Spinal cord (tissue), 10 donors: ENCODE measurements at places on chromosomes 2 and 18.

- no peak overlapping the region for H3K27ac ChIP-seq
- peaks cover 27% of the 10 kb centered on the region for H3K4me1 ChIP-seq
- no peak overlapping the region for H3K4me3 ChIP-seq
These were observed 47.4 kb upstream of the SLC1A4 start for GRCh38 chr2:64941801-64942200.

GRCh38 chr18:75264926-75265597, 54.5 kb downstream of the TSHZ1 start:
- H3K27ac ChIP-seq, result peak overlapping the region; percentile 4
- DNase-seq, result no peak
- peaks cover 25% of the 10 kb centered on the region for H3K4me1 ChIP-seq
- H3K27me3 ChIP-seq, result no peaks in the 10 kb centered on the region

- H3K4me1 ChIP-seq, result no peaks in the 10 kb centered on the region
- no peaks in the 10 kb centered on the region for H3K27me3 ChIP-seq
- no peak overlapping the region for H3K4me3 ChIP-seq
- no peak overlapping the region for H3K27ac ChIP-seq
These were observed 28.9 kb downstream of the MALT1 start for GRCh38 chr18:58700209-58700608.

GRCh38 chr2:99445065-99445464, 44.8 kb downstream of the REV1 start:
- H3K27ac ChIP-seq, result no peak overlapping the region
- peaks cover 15% of the 10 kb centered on the region for H3K36me3 ChIP-seq
- no peaks in the 10 kb centered on the region for H3K27me3 ChIP-seq
- no peak overlapping the region for H3K4me3 ChIP-seq
- no peaks in the 10 kb centered on the region for H3K4me1 ChIP-seq

DNA sequence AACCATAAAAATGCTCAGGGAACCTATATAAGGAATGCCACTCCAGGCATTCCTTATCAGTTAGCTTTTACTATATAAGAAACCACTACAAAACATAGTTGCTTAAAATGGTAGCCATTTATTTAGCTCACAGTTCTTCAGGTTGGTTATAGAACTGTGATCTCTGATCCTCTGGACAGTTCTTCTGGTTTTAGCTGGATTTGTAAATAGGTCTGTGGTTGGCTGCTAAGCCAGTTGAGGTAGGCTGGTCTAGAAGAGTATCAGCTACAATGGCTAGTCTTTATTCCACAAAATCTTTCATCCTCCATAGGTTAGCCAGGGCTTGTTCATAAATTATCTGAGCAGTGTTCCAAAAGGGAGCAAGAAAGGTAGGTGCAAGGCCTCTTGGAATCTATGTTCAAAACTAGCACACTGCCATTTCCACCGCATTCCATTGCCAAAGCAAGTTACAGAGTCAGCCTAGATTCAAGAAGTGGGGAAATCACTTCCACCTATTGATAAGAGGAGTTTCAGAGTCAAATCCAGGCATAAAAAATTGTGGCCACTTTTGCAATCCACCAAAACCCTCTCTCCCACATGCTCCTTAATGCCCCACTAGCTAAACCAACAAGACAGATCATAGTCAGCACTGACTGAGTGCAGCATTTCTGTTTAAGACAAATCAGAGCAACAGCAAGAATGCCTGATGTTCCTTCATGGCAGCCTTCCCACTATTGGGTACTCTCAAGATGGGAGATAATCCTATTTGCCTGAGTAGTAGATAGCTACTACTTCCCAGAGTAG, 146.4 kb downstream of the IRS1 start:
- no peak overlapping the region for H3K27ac ChIP-seq
- no peaks in the 10 kb centered on the region for H3K36me3 ChIP-seq
- H3K4me1 ChIP-seq, result peaks cover 13% of the 10 kb centered on the region
- no peak overlapping the region for H3K4me3 ChIP-seq

GRCh38 chr2:150487537-150488429, at the start of gene RND3:
Gene RND3, minus strand, starts transcription at chr2:150487667. Its CDS starts 250 bp downstream, at chr2:150487417.
- peak within 1 kb of the TSS; percentile 88 for H3K4me3 ChIP-seq
- peak within 1 kb of the TSS; percentile 92 for H3K27ac ChIP-seq
- no peaks in the 10 kb centered on the region for H3K36me3 ChIP-seq
- H3K4me1 ChIP-seq, result peaks cover 23% of the 10 kb centered on the region

DNA sequence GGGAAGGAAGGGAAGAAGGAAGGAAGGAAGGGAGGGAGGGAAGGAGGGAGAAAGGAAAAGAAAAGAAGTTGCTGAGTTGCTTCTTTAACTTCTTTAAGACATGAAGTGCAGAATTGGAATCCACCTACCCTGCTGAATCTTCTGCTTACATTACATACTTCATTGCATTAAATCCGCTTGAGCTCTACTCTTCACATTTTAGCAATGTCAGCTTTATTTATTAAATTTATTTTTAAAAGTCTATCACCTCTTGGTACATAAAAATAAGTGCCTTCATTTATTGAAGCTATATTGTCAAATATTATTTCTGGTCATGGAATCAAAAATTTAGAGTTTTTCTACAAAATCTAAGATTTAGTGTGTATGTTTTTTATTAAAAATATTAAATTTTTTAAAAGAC, 284.6 kb downstream of the CCDC102B start:
- H3K4me3 ChIP-seq, result no peak overlapping the region
- H3K27ac ChIP-seq, result no peak overlapping the region
- DNase-seq, result no peak
- no peaks in the 10 kb centered on the region for H3K4me1 ChIP-seq
- no peaks in the 10 kb centered on the region for H3K36me3 ChIP-seq

DNA sequence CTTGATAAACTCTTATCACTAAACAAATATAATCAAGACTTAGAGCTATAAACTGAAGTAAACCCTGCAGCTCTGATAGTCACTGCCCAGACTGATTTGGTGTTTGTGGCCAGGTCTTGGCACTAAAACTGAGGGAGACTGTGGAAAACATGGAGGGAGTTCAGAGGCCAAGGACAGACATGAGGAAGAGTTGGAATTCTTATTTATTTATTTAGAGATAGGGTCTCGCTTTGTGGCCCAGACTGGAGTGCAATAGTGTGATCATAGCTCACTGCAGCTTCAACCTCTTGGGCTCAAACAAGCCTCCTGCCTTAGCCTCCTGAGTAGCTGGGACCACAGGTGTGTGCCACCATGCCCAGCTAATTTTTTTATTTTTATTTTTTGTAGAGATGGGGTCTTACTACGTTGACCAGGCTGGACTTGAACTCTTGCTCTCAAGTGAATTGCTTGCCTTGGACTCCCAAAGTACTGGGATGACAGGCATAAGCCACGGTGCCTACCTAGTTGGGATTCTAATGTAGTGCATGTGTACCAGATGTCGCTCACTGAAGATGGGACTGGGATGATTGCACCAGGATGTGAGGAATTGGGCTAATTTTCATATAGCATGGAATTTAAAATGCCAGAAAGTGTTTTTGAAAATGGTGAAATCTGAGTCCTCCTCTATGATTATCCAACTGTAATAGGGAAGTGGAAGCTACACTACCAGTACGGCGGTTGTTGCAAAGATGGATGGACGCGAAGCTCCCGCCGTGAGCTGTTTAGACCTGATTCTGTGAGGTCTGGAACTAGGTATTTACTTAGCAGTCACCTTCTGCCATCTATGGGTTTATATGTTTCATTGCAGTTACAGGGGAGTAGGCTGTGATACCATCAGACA, 52.7 kb upstream of the CTLA4 start:
- no peaks in the 10 kb centered on the region for H3K4me1 ChIP-seq
- H3K27me3 ChIP-seq, result no peaks in the 10 kb centered on the region
- H3K27ac ChIP-seq, result no peak overlapping the region
- no peak overlapping the region for H3K4me3 ChIP-seq
- H3K36me3 ChIP-seq, result no peaks in the 10 kb centered on the region

DNA sequence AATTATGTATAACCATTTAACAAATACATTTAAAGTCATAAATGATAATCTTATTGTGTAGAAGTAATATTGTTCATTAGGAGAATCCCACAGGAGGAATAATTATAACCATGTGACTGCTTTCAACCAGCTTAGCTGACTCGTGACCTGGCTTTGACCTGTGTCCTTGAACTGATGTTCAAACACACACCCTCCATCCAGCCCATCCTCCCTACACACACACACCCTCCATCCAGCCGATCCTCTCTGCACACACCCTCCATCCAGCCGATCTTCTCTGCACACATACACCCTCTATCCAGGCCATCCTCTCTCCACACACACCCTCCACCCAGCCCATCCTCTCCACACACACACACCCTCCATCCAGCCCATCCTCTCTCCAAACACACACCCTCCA, 83.5 kb downstream of the EIPR1 start:
- no peaks in the 10 kb centered on the region for H3K27me3 ChIP-seq
- H3K36me3 ChIP-seq, result peaks cover 6% of the 10 kb centered on the region
- DNase-seq, result no peak
- no peak overlapping the region for H3K4me3 ChIP-seq
- peaks cover 30% of the 10 kb centered on the region for H3K4me1 ChIP-seq
- no peak overlapping the region for H3K27ac ChIP-seq

GRCh38 chr18:40676668-40677067, 1278.4 kb upstream of the PIK3C3 start:
- no peak overlapping the region for H3K4me3 ChIP-seq
- no peak for DNase-seq
- no peaks in the 10 kb centered on the region for H3K4me1 ChIP-seq
- H3K27me3 ChIP-seq, result no peaks in the 10 kb centered on the region

DNA sequence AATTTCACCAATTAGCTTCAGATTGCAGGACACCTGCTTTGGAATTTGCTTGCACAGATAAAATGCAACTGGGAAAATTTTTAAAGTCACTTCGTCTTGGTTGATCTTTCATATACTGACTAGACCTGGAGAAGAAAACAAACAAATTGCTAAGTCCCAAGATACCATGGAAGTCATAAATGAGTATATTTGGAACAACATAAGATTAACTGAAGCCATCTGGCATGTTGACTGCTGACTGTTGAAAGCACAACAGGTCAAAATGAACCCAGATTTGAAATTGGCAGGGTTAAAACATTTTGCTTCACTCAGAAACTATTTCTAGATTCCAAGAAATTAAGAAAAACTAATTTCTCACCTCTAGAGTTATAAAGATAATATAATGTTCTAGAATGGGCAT, 470.7 kb downstream of the LPIN1 start:
- no peak overlapping the region for H3K27ac ChIP-seq
- DNase-seq, result no peak
- no peaks in the 10 kb centered on the region for H3K36me3 ChIP-seq
- no peaks in the 10 kb centered on the region for H3K4me1 ChIP-seq
- H3K4me3 ChIP-seq, result no peak overlapping the region
- no peaks in the 10 kb centered on the region for H3K27me3 ChIP-seq

- H3K4me1 ChIP-seq, result peaks cover 42% of the 10 kb centered on the region
- peak overlapping the region; percentile 96 for H3K27ac ChIP-seq
- H3K4me3 ChIP-seq, result peak overlapping the region; percentile 68
- H3K27me3 ChIP-seq, result peaks cover 64% of the 10 kb centered on the region
- H3K36me3 ChIP-seq, result peaks cover 4% of the 10 kb centered on the region
These were observed 814 bp downstream of the FZD7 start for GRCh38 chr2:202034249-202035088.

- H3K27me3 ChIP-seq, result no peaks in the 10 kb centered on the region
- no peaks in the 10 kb centered on the region for H3K4me1 ChIP-seq
- H3K27ac ChIP-seq, result no peak overlapping the region
These were observed 45.2 kb downstream of the TMEM131 start for GRCh38 chr2:97950329-97951154.

GRCh38 chr18:261398-262073, 6.3 kb downstream of the THOC1 start:
- no peaks in the 10 kb centered on the region for H3K27me3 ChIP-seq
- no peak overlapping the region for H3K4me3 ChIP-seq
- H3K36me3 ChIP-seq, result peaks cover 9% of the 10 kb centered on the region
- no peak overlapping the region for H3K27ac ChIP-seq
- H3K4me1 ChIP-seq, result peaks cover 1% of the 10 kb centered on the region
- no peak for DNase-seq

- no peak for DNase-seq
- no peaks in the 10 kb centered on the region for H3K4me1 ChIP-seq
- H3K27ac ChIP-seq, result no peak overlapping the region
- H3K4me3 ChIP-seq, result no peak overlapping the region
- H3K27me3 ChIP-seq, result no peaks in the 10 kb centered on the region
- H3K36me3 ChIP-seq, result no peaks in the 10 kb centered on the region
These were observed 1337.6 kb upstream of the SLC39A10 start for GRCh38 chr2:194319222-194319992.

GRCh38 chr2:47058003-47058931, 96.8 kb downstream of the STPG4 start:
- H3K4me1 ChIP-seq, result peaks cover 66% of the 10 kb centered on the region
- H3K27ac ChIP-seq, result peak overlapping the region; percentile 81
- H3K4me3 ChIP-seq, result no peak overlapping the region
- peaks cover 30% of the 10 kb centered on the region for H3K36me3 ChIP-seq
- H3K27me3 ChIP-seq, result no peaks in the 10 kb centered on the region
- no peak for DNase-seq

- H3K27me3 ChIP-seq, result no peaks in the 10 kb centered on the region
- H3K4me1 ChIP-seq, result peaks cover 5% of the 10 kb centered on the region
- no peak overlapping the region for H3K4me3 ChIP-seq
- H3K27ac ChIP-seq, result no peak overlapping the region
- H3K36me3 ChIP-seq, result no peaks in the 10 kb centered on the region
- DNase-seq, result no peak
These were observed 517.3 kb upstream of the HS6ST1 start for GRCh38 chr2:128835974-128836373.

GRCh38 chr2:111701798-111702118, 182.2 kb downstream of the ANAPC1 start:
- H3K27me3 ChIP-seq, result no peaks in the 10 kb centered on the region
- H3K4me3 ChIP-seq, result no peak overlapping the region
- H3K4me1 ChIP-seq, result peaks cover 21% of the 10 kb centered on the region
- no peak for DNase-seq
- H3K36me3 ChIP-seq, result no peaks in the 10 kb centered on the region
- no peak overlapping the region for H3K27ac ChIP-seq

- no peak overlapping the region for H3K27ac ChIP-seq
- H3K4me1 ChIP-seq, result peaks cover 28% of the 10 kb centered on the region
- no peaks in the 10 kb centered on the region for H3K27me3 ChIP-seq
These were observed 115.1 kb upstream of the GPC1 start for GRCh38 chr2:240320204-240320993.
